ENCODE measurements at places on chromosomes 5 and 9.

DNA sequence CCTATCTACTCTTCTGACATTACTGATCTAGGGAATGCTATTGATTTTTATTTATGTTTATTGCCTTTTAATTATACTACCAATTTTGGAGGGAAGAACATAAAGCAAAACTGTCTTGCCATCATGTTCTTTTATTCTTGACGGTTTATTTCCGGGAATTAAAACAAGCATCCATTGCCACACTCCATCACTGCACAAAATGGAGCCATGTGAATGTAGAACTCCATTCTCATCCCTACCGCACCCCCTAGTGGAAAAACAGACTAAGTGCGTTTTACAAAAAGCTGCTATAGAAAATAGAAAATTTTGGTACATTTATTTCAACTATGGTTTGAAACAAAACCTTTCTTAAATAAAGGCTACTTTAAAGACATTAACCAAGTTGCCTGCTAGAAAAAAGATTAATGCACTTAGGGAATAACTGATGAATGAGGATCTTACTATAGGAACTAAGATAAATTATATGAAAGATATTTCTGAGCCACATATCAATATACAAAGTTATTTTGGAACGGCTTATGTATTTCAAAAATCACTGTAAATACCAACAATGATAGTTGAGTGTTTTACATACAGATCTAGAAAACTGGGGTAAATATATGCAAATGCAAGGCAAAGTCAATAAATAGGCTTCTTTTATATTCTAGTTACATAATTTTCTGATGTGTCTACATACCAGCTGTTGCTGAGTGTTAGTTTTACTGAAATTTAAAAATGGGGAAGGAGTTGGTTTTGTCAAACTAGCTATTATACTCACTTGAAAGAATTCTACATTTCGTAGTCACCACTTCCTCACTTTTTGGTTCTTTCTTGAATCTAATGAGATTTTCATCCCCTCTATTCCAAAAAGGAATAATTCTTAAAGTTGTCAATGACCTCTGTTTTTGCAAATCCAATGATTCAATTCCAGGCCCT is 26.5 kb downstream of the OXCT1 start:
- peak; percentile 39 for DNase-seq

DNA sequence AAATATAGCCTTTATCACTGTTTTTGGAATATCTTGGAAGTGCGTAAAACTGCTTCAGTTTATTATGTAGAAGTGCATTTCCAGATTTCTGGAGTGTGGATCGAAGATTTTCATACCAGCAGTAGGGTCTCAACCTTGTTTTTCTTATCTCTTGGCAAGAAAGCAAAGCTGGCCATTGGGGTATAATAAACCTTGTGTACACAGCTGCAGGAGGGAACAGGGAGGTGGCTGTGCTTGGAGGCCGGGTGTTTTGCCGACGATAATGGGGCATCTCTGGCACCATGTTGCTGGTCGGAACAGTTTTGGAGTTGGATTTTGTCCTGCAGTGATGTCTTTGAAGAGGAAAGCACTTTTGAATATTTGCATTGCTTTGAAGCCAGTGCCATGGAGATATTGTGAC is 308.8 kb upstream of the DMRT1 start:
- DNase-seq, result no peak

- DNase-seq, result peak; percentile 72
Measured at GRCh38 chr9:77561331-77562018, 86.6 kb downstream of the GNA14 start.

- DNase-seq, result no peak
Measured at GRCh38 chr5:24065779-24066178, 558.4 kb downstream of the PRDM9 start.

DNA sequence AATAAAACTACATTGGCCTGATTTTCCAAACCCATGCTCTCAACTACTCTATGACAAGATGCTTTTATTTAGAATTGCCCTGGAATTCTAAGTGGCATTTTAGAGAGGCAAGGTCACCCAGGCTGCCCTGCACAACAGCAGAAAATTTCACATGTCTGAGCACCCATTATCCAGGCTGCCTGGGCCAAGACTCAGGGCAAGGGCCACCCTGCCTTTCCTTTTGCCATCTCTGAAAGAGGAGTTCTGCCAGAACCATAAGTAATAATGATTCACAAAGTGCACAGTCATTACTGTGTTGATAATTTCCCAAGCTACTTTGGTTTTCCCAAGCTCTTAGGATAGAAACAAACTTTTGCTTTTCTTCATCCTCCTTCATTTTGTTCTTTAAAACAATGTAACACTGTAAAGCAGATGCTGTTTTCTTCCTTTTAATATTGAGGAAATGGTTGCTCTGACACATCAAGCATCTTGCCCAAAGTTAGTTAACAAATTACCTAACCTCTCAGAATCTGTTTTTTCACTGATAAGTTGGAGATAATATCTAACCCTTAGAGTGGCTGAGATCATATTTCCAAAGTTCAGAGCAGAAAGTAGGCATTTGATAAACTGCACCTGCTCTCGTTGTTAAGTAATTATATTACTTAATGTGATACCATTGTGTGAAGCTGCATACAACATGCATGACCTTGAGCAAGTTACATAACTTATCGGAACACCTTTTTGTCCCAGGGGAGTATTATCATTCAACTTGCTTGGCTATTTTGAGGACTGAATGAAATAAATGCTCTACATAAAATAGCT is 325.6 kb downstream of the PRELID2 start:
- DNase-seq, result no peak

DNA sequence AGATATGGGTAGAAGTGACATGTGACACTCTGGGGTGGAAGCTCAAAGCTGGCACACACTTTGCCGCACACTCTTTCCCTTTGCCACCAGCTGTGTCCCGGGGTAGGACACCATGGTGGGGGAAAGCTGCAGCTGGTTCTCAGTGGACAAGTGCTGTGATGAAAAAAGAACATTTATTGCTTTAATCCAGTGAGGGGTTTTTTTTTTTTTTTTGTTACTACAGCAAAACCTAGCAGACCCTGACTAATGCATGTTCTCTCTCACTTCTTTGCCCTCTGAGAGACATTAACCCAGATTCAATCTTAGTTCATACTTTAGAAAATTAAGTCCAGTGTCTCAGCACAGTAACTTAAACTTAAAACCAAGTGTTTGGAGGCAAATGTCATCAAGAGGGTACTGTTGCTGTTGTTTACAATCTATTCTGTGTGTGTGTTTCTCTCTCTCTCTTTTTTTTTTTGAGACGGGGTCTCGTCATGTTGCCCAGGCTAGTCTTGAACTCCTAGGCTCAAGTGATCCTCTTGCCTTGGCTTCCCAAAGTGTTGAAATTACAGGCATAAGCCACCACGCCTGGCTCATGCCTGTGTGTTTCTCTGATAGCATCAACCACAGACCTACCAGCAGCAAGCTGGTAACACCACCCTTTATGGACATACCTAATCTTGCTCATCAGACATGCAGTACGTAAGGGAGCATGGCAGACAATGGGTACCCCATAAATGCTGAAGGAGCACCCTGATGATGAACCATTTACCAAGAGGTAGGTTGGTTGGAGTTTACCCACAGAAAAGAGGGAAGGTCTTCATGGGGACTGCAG is 84.7 kb upstream of the TBC1D2 start:
- DNase-seq, result no peak

DNA sequence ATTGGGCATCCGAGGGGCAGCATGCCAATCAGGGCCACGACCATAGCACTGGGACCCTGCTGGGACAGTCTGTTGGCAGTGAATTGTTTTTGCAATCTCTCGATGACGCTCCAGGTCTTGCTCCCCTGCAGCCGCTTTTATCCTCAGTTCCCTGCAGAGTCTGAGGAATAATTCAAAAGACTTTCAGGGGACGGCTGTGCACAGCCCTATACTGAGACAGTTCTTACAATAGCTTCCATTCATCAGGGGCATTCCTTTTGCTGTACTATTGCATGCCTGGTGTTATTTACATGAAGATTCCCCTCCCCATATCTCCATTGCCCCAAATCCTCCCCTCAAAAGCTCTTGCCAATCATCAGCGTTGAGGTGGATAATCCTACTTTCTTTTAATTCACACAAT is 163.3 kb upstream of the WWC1 start:
- DNase-seq, result no peak

GRCh38 chr5:128304791-128305190 is 221.2 kb downstream of the SLC12A2 start:
- DNase-seq, result no peak

DNA sequence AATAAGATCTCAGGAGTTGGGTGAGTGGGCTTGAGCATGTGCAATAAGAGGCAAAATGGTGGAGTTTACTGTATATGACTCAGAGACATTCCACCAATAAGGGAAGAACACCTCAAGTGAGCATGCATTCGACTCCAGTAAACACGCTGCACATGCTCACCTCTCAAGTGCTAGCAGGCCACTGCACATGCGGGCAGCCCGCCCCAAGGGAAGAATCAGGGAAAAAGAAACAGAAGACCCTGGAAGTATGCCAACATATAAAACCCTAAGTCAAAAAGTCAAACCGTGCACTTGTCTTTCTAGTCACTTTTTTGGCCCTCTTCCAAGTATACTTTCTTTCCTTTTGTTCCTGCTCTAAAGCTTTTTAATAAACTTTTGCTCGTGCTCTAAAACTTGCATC is 245.3 kb upstream of the RASA1 start:
- no peak for DNase-seq

DNA sequence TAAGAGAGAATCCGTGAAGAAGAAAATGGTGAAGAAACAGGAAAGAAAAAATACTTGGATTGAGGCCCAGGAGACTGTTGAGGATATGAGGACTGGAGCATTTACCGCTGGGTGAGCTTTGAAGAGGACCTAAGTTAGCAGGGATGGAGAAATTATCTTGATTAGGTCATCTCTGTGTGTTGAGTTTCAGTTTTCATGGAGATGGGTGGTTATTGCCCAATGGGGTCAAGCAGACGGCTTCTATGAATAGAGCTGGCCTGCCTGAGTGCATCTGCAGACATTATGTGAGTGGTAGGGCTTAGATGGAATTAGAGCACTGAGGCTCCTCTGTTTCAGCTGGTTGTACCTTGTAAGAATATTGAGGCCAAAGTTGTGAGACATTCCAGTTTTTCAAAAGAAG is 245.4 kb upstream of the FBXL7 start:
- no peak for DNase-seq

GRCh38 chr9:126558051-126558665 is 55.6 kb upstream of the LMX1B start:
- peak; percentile 54 for DNase-seq

DNA sequence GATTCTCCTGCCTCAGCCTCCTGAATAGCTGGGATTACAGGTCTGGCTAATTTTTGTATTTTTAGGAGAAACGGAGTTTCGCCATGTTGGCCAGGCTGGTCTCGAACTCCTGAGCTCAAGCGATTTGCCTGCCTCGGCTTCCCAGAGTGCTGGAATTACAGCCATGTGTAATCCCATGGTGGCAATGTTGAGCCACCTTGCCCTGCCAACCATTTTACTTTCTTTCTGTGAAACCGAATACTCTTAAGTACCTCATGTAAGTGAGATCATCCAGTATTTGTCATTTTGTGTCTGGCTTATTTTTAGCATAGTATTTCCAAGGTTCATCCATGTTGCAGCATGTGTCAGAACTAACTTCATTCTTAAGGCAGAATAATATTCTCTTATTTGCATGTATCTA is 8.2 kb downstream of the PRRC2B start:
- DNase-seq, result no peak

- no peak for DNase-seq
Measured at GRCh38 chr5:10684303-10685086, 76.5 kb downstream of the DAP start.

DNA sequence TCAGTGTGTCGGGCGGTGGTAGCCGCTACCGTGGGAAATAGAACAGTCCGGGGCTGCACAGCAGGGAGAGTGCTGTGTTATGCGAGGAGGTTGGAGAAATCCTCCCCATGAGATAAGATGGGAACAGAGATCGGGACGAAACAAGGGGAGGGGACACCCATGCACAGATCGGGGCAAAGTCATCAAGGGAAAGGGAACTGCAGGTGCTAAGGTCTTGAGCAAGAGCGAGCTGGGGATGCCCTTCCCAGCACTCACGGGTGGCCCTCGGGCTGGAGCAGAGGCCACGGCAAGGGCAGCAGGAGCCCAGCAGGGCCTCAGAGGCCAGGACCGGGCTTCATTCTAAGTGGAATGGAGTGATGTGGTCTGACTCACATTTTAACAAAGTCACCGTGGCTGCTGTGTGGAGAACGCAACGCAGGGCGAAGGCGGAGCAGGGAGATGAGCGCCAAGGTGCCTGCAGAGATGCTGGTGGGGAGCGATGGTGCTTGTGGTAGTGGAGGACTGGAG is 7.7 kb downstream of the IL13 start:
- DNase-seq, result no peak

DNA sequence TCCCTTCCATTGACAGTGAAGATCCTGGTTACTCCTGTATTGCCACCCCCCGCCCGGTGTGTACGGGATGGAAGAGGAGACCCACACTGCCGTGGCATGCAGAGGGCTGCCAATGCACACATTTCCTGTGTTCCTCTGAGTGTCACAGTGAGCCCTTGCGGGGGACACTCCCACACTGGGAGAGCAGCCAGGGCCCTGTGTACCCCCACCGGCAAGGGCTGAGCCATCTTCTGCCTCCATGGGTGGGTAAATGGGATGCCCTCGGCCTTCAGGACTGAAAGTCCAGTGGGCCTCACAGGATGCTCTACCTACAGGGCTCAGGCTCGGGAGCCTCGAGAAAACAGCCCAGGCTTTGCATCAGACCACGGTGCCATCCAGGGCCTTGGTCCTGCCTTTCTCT is 18.1 kb downstream of the IRX1 start:
- no peak for DNase-seq

- no peak for DNase-seq
Measured at GRCh38 chr9:2299156-2299842, 284.2 kb downstream of the SMARCA2 start.

- DNase-seq, result no peak
Measured at GRCh38 chr9:135016037-135016640, 71.3 kb upstream of the OLFM1 start.

DNA sequence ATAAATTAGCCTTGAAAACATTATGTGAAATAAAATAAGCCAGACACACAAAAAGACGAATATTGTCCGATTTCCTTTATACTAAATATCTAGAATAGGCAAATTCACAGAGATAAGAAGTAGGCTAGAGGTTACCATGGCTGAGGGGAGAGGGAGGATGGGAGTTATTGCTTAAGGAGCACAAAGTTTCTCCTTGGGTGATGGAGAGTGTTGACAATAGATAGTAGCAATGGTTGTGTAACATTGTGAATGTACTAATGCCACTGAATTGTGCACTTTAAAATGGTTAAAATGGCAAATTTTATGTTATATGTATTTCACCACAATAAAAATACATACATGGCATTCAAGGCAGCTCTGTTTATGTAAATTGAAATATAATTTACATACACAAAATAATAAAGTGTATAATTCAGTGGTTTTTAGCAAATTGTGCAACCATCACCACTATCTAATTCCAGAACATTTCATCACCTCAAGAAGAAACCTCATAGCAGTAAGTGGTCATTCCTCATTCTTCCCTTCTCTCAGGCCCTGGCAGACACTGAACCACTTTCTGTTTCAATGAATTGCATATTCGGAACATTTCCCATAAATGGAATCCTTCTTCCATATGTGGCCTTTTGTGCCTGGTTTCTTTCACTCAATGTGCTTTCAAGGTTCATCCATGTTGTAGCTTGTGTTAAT is 59.2 kb downstream of the NDST1 start:
- peak; percentile 21 for DNase-seq
